Peyer's patch (tissue), 4 donors: ENCODE measurements at places on chromosomes 3 and 15.

DNA sequence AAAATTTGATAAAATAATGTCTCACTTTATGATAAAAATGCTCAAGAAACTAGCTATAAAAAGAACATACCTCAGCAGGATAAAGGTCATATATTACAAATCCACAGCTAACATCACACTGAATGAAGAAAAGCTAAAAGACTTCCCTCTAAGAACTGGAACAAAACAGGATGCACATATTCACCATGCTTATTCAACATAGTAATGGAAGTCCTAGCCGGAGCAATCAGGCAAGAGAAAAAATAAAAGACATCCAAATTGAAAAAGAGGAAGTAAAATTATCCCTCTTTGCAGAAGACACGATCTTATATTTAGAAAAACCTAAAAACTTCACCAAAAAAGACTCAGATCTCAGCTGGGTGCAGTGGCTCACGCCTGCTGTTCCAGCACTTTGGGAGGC is 34.0 kb downstream of the SENP7 start:
- no peak for DNase-seq

GRCh38 chr3:151875759-151876158 is 2.3 kb downstream of the SUCNR1 start:
- DNase-seq, result no peak

- no peak for DNase-seq
Measured at GRCh38 chr15:86444527-86444926, 364.9 kb downstream of the AGBL1 start.

- no peak for DNase-seq
Measured at GRCh38 chr3:171678971-171679492, 131.3 kb downstream of the PLD1 start.

- DNase-seq, result no peak
Measured at GRCh38 chr15:61367953-61368352, 138.9 kb upstream of the RORA start.

GRCh38 chr3:188712248-188712924 is 459.4 kb upstream of the TPRG1 start:
- no peak for DNase-seq

GRCh38 chr3:39150803-39151631 is 2.4 kb downstream of the CSRNP1 start:
- DNase-seq, result peak; percentile 85

DNA sequence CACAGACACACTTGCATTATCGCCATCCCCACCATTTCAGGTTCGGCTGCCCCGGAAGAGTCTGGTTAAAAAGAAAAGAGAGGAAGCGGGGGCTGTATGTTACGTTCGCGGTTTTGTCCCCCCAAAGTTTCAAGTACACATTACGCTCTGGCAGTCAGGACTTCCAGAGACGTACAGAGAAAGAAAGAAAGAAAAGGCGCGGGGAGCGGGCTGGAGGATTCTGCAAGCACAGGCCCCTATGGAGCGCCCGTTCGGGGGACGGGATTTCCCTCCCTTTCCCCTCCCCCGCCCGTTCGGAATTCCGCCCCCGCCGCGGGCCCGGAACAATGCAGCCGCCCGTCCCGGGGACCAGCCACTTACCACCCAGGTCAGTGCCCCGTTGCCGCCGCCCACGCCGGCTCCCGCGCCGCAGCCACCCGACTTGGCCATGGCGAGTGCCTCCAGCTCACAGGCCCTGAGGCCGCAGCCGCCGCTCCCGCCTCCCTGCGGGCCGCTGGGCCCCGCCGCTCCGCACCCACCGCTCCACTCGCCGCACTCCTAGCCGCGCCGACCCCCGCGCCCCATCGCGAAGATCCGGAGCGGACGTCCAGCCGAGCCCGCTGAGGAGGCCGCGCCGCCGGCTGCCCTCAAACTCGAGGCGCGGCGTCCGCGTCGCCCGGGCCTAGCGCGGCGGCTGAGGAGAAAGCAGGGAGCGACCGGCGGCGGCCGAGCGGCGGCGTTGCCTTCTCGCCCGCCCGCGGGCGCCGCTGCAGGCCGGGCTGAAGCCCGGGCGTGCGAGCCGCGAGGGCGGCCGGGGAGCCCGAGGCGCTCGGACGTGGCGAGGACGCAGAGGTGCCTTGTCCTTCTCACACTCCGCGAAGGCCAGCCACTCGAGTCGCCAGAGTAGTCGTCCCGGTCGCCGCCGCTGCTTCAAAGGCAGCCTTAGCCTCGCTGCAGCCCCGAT is 567 bp downstream of the TOP2B start:
- DNase-seq, result peak; percentile 71

GRCh38 chr3:32186876-32187275 is 51.6 kb upstream of the CMTM8 start:
- no peak for DNase-seq

DNA sequence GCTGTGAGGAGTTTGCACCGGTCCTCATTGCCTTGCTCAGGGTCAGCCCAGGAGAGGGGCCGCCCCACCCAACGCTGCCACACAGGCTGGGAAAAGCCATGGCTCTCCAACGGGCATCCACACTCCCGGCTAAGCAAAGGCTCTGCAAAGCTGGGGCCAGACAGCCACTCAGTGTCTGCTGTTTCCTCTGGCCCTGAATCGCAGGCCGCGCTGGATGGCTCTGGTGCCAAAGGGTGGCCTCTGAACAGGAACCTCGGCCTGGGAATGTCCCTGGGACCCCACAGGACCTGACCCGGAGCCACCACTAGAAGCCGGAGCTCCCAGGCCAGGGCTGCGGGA is 42.9 kb downstream of the RPN1 start:
- DNase-seq, result no peak

DNA sequence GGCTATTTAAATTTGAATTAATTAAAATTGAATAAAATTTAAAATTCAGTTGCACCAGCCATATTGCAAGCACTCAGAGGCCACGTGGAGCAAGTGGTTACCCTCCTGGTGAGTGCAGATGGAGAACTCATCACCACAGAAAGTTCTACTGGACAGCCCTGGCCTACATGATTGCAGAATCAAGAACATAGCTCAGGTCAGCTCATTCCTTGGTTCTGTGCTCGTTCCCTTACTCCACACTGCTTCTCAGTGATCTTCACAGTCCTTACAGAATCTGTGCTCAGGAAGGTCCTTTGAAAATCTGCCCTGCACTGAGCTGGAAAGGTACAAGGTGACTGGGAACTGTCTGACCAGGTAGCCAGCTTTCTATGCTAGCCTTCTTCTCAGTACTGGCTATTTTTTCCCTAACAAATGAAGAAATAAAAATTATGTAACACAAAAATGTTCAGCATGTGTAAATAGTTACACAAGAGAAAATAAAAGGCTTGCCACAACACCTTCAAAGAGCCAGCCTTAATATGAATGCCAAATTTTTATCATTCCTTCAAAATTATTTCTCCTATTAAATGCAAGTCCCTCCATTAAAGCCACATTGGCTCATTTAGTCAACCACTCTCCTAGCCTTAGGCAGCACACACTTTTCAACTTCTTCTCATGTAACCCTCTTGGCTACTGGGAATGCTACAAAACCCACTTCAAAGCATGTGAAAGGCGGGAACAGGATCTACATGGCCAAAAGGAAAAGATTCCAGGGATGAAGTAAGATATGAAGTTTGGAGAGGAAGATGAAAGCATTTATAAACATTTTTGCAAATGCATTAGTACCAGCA is 326.4 kb upstream of the WNT5A start:
- DNase-seq, result no peak

DNA sequence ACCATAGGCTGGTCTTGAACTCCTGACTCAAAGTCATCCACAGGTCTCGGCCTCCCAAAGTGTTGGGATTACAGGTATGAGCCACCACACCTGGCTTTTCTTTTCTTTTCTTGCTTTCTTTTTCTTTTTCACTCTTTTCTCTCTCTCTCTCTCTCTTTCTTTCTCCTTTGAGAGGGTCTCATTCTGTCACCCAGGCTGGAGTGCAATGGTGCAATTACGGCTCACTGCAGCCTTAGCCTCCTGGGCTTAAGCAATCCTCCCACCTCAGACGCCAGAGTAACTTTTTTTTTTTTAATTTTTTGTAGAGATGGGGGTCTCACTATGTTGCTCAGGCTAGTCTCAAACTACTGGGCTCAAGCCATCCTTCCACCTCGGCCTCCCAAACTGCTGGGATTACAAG is 133.1 kb upstream of the UBE2E1 start:
- no peak for DNase-seq

- no peak for DNase-seq
Measured at GRCh38 chr3:97043411-97043810, 229.0 kb downstream of the EPHA6 start.

- DNase-seq, result no peak
Measured at GRCh38 chr3:128841926-128842920, 37.2 kb upstream of the ACAD9 start.

DNA sequence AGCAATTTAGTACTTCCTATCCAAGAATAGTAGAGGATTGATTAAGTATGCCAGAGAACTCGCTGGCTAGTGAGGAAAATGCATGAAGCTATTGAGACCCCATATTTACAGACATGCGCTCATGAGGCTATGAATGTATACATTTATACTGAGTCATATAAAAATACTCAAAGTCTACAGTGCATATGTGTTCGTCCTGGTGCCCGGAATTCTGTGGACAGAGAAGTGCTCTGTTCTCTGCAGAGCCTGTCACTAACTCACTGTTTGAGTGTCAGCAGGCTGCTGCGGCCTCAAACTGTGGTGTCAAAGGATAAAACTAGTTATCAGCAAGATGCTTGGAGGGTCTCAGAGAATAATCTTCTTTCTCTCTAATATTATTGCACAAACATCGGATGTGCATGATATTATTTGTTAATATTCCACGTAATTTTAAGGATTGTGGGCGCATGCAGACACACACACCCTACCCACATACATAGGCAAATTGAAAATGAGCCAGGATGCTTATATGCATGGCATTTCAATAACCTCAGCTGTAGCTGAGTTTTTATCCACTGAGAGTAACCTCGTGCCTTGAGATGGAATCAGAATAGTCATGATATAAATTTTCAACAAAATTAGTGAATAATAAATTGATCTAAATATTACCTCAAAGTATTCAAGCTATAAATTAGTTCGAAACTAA is 50.0 kb upstream of the TSC22D2 start:
- no peak for DNase-seq

DNA sequence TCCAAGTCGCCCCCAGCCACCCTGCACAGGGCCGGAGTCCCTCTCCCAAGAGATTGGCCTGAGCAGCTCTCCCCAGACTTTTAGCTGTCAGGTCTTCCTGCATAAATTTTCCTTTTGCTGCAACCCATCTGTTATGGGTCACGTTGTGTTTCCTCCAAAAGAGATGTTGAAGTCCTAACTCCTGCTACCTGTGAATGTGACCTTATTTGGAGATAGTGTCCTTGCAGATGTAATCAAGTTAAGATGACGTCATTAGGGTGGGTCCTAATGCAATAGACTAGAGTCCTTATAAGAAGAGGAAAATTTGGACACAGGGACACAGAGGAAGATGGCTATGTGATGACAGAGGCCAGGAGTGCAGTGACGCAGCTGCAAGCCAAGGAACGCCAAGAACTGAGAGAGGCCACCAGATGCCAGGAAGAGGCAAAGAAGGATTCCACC is 13.2 kb upstream of the SLC6A6 start:
- DNase-seq, result no peak

- peak; percentile 42 for DNase-seq
Measured at GRCh38 chr3:172591876-172592771, 68.9 kb upstream of the TNFSF10 start.

DNA sequence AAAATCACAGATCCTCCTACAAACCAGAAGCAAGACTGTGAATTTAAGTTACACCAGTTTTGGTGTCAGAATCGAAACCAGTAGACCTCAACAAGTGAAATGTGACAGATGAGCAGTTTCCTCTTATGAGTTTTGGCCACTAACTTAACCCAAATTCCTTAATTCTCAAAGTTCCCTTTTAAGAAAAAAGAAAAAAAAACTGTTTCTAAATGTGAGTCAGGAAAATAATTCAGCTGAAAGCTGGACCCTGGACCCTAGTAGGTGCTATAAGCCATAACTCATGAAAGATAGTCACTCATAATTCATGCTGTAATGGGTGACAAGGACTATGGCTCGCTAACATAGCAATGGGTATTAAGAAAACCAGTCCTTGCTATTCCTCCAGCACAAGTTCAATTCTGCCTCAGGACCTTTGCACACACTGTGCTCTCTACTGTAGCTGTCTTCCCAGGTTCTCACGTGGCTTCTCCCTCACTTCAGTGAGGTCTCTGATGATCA is 9.0 kb upstream of the THRB start:
- DNase-seq, result no peak

GRCh38 chr15:77081971-77082370 is 11.1 kb upstream of the TSPAN3 start:
- DNase-seq, result no peak

- DNase-seq, result no peak
Measured at GRCh38 chr3:31620656-31621055, 87.9 kb downstream of the STT3B start.

GRCh38 chr3:112653209-112653871 is 12.4 kb upstream of the CCDC80 start:
- no peak for DNase-seq

- DNase-seq, result no peak
Measured at GRCh38 chr3:194162070-194162678, 26.2 kb downstream of the HES1 start.

- DNase-seq, result no peak
Measured at GRCh38 chr3:156761713-156762451, 64.3 kb upstream of the LEKR1 start.

DNA sequence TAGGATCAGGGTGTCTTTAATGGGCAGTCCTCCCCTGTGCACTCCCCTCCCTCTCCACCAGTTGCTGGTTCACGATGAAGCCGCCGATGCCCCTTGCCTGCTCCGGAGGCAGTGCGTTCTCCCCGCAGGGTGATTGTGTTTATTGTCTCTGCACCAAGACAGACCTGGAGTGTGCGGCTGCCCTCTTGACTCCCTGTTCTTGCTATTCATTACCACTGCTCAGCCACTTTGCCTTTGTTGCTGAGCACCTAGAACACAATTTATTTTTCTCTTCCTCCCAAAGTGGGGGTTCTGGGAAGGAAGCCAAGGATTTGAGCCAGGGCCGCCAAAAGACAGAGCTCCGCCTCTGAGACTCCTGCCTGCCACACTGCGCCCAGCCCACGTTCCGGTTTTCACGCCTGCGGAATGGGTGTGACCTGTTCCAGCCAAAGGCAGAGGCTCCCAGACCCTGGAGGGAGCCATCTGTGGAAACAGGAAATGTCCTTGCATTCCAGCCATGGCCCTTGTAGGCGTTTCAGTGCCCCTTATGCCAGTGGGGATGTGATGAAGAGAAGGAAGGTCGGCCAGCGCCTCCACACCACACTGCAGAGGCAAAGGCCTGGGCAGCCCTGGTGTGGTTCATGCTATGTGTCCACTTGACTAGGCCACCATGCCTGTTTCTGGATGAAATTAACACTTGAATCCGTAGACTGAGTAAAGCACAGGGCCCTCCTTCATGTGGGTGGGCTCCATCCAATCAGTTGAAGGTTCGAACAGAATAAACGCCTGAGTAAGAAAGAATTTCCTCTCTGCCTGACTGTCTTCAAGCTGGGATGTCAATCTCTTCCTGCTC is 85.8 kb downstream of the HMG20A start:
- peak; percentile 52 for DNase-seq

- DNase-seq, result no peak
Measured at GRCh38 chr3:50525987-50526386, 22.6 kb upstream of the CACNA2D2 start.

DNA sequence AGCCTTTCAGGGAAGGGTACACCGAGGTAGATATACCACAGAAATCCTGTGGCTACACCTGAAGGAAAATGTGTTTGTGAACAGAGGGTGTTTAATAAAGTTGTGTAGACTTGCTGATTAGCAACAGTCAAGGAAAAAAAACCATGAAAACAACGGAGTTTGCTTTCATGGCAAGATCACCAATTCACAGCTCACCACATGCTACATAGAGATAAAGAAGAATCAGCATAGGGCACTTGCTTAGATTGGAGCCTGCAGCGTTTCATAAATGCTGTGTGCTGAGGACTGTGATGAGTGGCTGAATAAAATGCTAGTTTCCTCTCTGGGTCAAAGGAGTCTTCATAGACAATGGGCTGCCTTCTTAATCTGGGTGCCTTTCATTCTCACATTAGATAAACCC is 257.6 kb downstream of the SLC9A9 start:
- DNase-seq, result no peak
